ENCODE measurements at places on chromosomes 6 and 20. TPM values are rescaled to one million over a fixed set of nuclear protein-coding genes. Genes with fewer than 3 reads are reported as not detected.

ADAT2 gene
- 19.1 TPM for total RNA-seq

ZNF165 gene
- total RNA-seq, result 4.7 TPM

CD164 gene
- 176 TPM for total RNA-seq

POPDC3 gene
- total RNA-seq, result not detected

EFCAB8 gene
- total RNA-seq, result 1.8 TPM

ARMC2 gene
- 6.9 TPM for total RNA-seq

PTCRA gene
- total RNA-seq, result 1.8 TPM

PTGIS gene
- not detected for total RNA-seq

CD2AP gene
- 34.4 TPM for total RNA-seq

NPEPL1 gene
- total RNA-seq, result 59.2 TPM

GSTA1 gene
- total RNA-seq, result not detected

SLA2 gene
- total RNA-seq, result 46.8 TPM

MMP24 gene
- 0.15 TPM for total RNA-seq

MRAP2 gene
- total RNA-seq, result not detected

SKIC2 gene
- 85.5 TPM for total RNA-seq

SMIM29 gene
- 29.2 TPM for total RNA-seq

WFDC12 gene
- not detected for total RNA-seq

RUNX2 gene
- total RNA-seq, result 47.6 TPM

SLC22A2 gene
- not detected for total RNA-seq
